ENCODE measurements at places on chromosomes 7 and 10.

- DNase-seq = peak; percentile 46
These were observed 23.1 kb downstream of the DNAJB9 start for GRCh38 chr7:108592646-108593201.

GRCh38 chr7:101923602-101923985 lies 106.2 kb downstream of the CUX1 start:
- no peak for DNase-seq

DNA sequence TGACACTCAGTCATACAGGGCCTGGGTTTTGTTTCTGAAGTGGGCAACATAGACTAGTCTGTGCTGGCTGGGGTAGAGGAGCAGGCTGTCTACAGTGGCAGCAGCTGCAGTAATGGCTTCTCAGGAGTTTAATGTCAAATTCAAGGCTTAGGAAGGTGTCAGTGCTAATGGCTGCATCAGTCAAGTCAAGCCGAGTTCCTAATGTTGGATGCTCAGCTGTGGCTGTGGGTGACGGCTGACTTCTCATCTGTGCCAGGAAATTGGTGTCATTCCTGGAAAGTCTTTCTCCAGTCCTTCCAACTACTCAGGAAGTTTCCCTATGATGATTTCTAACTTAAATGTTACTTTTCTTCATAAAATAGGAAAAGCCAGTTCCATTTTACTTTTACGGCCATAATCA lies 468.1 kb upstream of the IGFBP3 start:
- DNase-seq = no peak

- DNase-seq = no peak
These were observed 819 bp upstream of the TRIM4 start for GRCh38 chr7:99920149-99920548.

DNA sequence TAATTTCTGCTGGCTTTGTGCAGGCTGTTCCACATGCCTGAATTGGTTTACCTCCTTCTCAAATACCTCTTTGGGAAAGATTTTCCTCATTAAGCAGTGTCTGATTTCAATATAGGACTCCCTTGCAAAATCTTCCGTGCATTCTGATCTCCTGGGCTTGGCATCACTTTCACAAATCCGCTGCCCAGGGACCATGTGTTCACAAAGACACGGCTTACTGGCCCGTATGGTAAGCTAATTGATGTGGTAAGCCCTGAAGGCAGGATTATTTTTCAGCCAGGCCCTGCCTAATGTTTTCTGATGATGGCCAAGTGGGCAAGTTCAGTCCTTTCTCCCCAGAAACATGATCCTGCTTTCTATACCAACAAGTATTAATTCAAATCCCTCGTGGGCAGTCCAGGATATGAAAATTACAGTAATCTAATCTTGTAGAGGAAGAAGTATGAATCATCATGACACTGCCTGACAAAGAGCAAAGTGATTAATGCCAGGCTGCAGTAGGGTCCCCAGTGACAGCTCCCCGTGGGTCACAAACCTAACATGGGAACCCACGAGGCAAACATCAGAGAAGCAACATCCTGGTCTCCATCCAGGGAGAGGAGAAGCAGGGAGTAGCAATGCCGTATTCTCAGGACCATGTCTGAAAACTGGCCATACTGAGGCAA lies 11.6 kb upstream of the SVIL start:
- no peak for DNase-seq

GRCh38 chr7:153942036-153942435 lies 110.2 kb upstream of the DPP6 start:
- DNase-seq = no peak

DNA sequence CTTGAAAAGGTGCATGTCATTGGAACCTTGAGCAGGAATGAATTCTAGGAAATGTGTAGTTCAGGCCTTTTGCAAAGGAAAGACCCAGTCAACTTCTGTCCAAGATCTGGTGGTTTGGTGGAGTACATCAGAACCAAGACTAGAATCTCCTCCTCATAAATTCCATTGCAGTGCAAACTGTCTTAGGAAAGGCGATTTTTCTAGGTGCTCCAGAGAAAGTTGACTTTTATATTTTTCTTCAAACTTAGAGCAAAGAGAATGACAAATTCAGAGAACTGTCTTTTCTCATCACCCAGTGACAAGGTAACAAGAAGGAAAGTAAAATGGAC lies 50.0 kb downstream of the PRTFDC1 start:
- DNase-seq = no peak

DNA sequence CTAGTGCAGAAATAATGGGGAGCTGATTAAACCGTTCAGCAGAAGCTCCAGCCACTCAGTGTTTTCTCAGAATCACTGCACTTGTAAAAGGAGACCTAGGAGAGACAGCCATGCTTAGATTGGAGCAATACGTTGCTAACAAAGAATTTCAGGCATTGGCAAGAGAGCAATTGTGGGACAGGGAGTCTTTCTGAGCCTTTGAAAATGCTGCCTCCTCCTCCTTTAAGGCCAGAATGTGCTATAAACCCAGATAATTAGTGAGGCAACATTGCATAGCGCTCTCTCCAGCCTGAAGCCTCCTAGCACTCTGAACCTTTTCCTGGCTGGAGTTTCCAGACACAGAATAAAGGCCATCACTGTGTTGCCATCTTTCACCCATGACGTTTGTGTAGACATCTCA lies 18.5 kb upstream of the PTPRN2 start:
- DNase-seq = no peak

- DNase-seq = no peak
These were observed 28.1 kb downstream of the HKDC1 start for GRCh38 chr10:69248117-69248730.

DNA sequence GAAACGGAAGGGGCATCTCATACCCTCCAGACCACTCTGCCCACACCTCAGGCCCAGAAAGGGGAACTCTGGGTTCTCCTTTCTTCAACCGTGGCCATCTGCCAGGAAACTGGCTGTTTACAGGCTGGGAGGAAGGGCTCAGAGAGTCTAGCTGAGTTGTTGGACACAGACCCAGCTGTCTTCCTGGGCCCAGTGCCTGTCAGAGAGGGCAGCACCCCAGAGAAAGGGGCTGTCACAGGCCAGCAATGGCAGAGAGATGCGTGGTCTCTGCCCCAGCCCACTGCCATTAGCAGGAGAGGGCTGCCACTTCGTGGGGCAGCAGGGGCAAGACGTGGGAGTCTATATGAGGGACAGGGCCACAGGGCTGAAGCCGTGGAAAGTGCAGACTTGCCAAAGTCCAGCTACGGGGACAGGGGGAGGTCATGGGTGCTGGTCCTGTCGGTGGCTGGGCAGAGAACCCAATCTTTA lies 11.0 kb downstream of the GRID1 start:
- DNase-seq = no peak

DNA sequence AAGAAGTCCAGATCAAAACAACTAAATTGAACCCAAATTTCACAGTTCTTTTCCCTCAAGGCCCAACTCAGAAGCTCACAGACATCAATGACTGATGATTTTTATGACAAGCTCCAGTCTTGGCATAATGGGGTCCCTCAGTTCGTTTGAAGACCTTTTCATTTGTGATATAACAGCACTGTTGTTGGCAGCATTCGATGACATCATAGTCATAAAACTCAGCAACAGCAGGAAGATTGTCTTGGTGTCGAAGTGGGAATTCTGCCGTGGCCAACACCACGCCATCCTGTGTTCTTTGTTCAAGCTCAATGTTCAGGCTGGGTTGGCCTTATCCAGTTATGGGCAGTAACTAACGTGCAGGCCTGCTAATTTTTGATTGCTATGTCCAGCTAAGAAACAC lies 261.7 kb downstream of the C7orf25 start:
- no peak for DNase-seq

DNA sequence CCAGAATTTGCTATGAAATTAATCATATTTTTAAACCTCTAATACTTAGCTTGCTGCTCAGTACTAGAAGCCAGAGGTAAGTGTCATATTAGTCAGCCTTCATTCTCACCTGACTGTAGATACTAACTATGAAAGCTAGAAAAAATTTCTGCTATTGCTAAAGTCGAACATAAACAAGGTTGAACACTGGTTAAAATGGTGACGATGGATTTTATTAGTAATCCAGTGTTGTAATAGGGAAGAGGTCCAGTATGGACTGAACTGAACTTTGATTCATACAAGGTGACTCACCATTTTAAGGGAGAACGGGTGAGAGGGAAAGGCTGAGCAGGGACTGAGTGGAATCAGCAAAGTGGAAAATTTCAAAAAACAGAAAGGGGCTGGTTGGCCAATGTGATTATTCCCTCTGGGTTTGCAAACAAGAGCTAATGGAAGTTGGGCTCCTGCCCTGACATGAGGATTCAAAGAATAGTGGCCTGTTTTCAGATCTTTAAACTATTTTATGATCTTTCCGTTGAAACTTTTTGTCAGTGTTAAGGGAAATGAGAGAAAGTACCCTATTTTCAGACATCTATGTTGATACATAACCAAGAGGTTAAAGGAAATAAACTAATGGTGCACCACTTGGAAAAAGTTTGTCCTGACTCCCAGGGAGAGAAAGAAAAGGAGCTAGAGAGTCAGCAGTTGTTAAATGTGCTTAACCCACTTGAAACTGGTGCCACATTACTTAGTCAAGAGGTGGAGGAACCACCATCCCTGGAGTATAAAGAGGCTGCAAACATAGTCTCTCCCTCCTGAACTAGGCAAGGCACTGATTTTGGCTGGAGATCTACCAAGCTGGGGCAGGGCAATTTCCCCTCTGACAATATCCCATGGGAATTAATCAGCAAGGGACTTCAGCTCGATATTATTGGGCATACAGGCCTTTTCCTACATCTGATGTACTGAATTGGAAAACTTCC lies 15.3 kb upstream of the AKR1C1 start:
- DNase-seq = no peak

DNA sequence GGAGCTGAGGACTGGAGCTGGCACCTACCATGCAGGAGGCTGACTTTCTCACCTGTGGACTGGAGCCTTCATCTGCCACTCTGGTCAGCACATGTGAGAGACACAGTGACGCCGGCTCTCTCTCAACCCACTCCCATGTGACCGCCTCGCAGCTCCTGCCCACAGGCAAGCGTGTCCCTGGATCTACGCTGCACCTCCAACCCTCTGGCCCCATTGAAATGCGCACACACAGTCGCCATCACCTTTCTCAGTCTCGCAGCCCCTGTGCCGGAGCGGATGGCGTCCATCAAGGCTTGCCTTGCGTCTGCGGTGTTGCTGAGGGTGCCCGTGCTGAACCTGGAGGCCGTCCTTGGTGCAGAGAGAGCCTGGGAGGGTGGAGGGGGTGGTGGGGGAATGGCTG lies 242.2 kb upstream of the GRB10 start:
- DNase-seq = no peak

GRCh38 chr10:50572017-50572491 lies 51.7 kb downstream of the SGMS1 start:
- no peak for DNase-seq

GRCh38 chr10:1272079-1272776 lies 216.0 kb downstream of the WDR37 start:
- DNase-seq = no peak

GRCh38 chr7:123004931-123005330 lies 9.4 kb upstream of the TAS2R16 start:
- no peak for DNase-seq

DNA sequence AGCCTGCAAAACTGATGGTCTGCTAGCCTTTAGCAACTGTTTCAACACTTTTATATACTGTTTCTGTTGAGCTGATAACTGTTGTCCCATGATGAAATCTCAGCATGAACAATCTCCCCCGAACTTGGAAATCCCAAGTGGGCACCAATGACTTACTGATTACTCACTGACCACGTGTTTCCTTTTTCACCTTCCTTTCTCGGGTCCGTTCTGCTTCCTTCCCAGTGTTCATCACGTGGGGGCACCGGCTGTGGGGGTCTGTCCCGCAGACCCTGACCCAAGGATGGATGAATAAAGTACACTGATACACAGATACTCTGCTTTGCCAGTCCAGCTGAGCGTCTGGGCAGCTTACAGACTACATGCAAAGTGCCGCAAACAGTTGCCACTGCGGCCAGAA lies 39.0 kb upstream of the RASGEF1A start:
- no peak for DNase-seq

DNA sequence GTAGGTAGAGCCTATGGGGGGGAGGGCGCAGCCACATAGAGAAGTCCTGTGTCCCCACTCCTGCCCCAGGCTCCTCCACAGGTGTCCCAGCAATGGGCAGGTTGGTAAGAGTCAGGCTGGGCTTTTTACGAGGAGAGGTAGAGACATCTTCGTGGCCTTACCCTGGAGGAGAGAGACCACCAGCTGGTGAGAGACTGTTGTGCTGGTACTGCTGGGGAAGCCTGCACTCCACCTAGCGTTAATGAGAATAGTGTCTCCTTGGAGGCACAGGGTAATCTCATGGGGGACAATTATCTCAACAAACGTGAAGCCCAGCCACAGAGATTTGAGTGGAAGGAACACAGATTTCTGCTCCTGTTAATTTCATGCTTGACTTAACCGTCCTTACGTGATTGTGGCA lies 29.5 kb upstream of the RASGEF1A start:
- DNase-seq = no peak

- no peak for DNase-seq
These were observed 79.6 kb downstream of the OR13A1 start for GRCh38 chr10:45235798-45236220.

DNA sequence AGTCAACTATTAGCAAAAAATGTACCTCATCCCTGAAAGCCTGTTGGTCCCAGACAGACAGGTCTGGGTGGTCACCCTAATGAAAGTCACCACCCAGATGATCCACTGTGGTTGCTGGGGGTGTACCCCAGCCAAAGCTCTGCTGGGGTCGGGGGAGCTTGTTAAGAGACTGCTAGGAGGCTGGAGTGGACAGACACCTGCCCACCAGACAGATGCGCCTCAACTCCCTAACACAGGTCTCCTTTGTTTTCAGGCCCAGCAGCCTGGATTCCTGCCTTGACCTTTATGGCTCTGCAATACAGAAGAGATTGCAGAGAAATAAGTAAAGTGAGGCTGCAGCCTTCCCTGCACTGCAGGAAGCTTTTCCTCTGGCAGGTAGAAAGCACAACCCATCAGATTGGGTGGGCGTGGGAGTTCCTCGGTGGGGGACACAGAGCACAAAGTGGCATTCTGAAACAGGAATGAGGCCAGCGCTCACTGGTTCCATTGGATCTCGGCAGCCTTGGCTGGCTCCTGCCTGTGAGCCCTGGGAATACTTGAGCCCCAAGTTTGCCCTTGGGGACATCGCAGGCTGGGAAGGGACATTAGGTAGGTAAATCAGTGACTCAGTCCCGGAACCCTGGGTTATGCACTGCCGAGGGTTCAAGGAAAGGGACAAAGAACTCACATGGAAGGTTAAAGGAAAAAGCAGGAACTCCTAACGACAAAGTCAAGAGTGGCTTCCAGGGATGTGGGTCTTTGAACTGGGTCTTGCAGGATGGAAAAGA lies 18.0 kb upstream of the ZNF488 start:
- DNase-seq = no peak

DNA sequence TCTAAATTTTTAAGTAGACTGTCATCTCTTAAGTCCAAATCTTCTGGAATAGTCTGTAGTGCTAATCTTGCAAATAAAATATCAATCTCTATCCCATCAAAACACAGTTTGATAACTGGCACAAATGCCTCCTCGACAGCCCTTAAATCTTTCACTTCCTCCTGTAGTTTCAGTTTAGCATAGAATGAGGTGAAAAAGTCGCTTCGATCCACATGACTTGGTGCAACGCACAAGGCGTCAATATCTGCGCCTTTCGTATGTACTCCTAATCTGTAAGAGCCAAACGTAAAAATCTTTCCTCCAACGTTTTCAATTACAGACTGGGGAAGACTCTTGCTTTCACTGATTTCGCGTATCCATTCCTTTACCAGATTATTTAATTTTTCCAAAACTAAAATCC lies 603 bp downstream of the PAPOLB start:
- DNase-seq = no peak
